ENCODE measurements at places on chromosomes 11 and 22.

GRCh38 chr11:73962101-73962705 lies 11.4 kb downstream of the DNAJB13 start:
- DNase-seq: no peak

DNA sequence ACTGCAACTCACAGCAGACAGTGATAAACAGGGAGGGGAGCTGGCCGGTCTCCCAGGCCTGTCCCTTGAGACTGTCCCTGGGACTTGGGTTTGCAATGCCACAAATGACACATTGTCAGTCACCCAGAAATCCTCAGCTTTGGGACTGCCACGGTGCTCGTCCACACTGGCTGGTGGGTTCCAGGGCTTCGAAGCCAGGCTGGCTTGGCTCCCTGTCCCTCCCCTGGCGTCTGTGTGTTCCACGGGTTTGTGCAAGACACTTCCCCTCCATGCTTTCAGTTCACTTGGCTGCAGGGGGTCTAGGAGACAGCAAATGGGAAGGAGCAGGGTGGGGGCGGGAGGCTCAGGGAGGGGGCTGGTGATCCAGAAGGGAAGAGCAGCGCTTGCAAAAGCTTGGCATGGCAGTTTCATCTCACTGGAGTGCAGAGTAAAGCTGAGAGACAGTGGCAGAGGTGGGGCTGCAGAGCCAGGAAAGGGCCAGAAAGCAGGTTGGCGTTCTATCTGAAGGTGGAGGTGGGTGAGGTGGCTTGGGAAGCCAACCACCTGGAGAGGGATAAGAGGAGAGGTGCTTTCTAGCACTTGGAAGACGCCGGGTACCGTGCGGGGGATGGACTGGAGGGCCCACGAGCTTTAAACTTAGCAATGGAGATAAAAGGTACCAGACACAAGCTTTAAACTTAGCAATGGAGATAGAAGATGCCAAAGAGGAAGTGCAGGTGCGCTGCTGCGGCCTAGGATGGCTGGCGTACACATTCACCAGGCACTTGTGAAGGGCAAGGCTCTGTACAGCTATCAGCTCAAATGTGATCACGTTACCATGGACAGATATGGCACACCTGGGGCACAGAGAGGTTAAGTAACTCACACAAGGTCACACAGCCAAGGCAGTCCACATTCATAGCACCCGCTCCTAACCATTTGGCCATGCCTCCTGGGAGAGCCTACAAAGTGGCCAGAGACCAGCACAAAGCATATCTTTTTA lies 86.4 kb upstream of the SHISAL1 start:
- DNase-seq: no peak

GRCh38 chr11:3947061-3947460 lies 91.6 kb downstream of the STIM1 start:
- DNase-seq: peak; percentile 88

GRCh38 chr11:105881027-105881426 lies 141.0 kb downstream of the MSANTD4 start:
- DNase-seq: no peak

GRCh38 chr11:1733009-1733715 lies 17.2 kb downstream of the IFITM10 start:
- no peak for DNase-seq

DNA sequence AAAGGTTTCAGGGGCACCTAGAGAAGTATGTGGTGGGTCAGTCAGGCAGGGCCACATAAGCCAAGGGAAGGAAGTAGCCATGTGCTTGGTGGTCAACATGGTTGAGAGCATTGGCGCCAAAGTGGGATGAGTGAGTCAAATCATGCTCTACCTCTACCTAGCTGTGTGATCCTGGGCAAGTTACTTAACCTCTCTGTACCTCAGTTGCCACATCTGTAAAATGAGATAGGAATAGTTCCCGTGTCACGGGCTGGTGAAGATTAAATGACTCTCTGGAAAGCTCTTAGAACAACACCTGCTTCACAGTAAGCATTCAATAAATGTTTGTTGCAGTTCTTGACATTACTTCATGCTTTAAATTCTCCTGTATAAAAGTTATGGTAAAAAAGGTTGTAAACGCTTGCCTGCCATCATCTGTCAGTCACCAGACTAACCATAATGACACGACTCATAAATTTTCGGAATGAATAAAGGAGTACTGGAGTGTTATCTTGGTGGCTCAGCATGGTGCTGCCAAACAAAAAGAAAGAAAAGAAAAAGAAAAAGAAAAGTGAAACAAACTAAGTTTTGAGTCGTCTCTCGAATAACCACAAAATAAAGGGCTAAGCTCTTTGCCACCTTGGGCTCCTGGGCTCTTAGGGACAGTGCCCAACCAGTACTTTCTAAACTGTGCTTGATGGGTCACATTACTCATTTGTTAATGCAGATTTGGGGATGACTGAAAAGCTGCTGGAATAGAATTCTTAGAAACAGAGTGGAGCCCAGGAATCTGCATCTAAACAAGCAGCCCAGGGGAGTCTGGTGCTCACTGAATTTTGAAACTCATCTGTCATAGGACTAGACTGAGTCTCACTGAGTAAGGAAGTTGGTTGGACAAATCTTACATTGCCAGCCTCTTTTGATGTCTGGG lies 107.6 kb downstream of the LDLRAD3 start:
- no peak for DNase-seq

- no peak for DNase-seq
Observed at GRCh38 chr22:45903355-45904135, 73.4 kb downstream of the WNT7B start.

DNA sequence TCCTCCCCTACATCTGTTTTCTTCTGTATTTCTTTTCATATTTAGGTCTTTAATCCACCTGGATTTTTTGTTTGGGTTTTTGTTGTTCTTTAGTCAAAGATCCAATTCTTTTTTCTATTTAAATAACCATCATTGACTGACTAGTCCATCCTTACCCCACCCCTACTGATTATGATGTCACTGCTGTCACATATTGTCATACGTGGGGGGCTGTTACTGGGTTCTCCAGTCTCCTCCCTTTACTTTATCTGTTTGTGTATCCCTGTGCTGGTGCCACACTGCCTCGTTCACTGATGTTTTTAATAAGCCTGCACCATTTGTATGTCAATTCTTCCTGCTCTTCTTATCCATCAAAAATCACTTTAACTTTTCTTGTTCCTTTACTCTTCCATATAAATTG lies 6.9 kb upstream of the DCPS start:
- DNase-seq: no peak

DNA sequence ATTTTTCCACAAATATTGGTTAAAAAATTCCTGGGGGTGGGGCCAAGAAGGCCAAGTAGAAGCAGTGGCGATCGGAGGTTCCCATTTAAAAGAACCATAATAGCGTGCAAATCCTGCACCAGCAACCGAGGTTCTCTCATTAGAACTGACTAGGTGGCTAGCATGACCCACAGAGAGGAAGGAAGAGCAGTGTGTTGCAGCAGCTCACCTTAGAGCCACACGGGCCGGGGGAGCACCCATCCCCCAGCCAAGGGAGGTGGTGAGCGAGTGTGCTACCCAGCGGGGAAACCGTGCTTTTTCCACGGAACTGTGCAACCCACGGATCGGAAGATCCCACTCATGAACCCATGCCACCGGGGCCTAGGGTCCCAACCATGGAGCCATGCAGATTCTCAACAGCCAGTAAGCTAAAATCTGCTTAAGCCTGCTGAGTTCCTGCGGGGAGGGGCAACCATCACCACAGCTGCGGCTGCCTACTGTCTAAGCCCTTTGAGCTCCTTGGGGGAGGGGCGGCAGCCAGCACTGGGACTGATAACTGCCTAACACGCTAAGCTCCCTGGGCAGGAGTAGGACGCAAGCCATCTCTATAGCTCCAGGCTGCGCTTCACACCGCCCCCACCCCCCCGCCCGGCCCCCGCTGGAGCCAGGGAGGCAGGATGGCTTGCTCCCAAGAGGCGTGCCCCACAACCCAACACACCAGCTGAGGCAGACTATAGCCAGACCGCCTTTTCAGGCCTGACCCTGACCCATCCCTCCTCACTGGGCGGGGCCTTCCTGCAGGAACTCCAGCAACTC lies 21.0 kb upstream of the HTATIP2 start:
- DNase-seq: no peak

- DNase-seq: no peak
Observed at GRCh38 chr11:70095541-70096252, 17.6 kb downstream of the ANO1 start.

- DNase-seq: no peak
Observed at GRCh38 chr11:69445131-69445470, 36.4 kb upstream of the LINC01488 start.

GRCh38 chr11:44978961-44979331 lies 28.3 kb upstream of the TP53I11 start:
- DNase-seq: no peak

DNA sequence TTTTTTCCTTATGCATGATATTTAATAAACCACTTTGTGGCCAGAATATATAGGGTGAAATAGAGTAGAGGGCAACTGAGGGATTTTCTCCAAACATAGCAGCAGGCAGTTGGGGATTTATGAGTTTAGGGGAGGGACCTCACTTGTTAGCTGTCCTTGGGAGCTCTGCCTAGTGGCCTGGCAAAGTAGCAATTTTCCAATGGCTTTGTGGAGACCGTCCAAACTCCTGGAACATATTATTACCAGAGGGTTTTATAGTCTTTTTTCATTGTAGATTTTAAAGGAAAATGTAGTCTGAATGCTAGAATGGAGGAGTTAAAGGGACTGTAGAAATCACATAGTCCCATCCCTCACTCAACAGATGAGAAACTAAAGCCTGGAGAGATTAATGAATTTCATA lies 32.3 kb downstream of the AMOTL1 start:
- no peak for DNase-seq

DNA sequence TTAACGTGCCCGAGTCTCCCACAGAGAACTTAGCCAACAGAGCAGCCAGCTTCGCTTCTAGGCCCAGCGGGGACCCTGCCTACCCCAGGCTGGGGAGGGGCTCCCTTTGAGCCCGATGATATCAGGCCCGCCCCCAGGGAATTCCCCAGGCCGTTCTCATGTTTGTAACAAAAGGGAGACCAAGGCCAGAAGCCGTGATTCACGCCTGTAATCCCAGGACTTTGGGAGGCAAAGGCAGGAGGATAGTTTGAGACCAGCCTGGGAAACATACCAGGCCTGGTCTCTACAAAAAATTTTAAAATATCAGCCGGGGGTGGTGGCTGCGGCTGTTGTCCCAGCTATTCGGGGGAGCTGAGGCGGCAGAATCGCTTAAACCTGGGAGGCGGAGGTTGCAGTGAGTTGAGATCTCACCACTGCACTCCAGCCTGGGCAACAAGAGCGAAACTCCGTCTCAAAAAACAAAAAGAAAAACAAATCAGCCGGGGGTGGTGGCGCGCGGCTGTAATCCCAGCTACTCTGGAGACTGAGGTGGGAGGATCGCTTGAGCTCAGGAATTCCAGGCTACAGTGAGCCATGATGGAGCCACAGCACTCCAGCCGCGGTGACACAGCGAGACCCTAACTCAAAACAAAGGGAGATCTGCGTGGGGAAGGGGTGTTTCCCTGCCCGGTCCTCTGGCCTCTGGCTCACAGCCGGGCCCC lies 1.7 kb downstream of the DRD4 start:
- DNase-seq: no peak

DNA sequence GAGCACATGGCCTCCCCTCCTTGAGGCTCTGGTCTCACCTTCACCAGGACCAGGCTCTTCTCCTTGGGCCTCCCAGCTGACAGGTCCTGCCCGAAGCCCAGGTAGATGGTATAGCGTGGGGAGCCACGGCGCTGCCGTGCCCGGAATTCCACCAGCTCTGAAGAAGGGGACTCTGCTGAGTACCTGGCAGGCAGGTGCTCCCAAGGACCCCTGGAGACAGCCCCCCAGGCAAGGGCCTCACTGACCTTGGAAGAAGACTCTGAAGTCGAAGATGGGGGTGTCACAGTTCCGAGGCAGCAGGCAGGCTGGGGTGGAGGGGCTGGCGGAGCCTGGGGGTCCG lies 2.8 kb downstream of the IRF7 start:
- no peak for DNase-seq

DNA sequence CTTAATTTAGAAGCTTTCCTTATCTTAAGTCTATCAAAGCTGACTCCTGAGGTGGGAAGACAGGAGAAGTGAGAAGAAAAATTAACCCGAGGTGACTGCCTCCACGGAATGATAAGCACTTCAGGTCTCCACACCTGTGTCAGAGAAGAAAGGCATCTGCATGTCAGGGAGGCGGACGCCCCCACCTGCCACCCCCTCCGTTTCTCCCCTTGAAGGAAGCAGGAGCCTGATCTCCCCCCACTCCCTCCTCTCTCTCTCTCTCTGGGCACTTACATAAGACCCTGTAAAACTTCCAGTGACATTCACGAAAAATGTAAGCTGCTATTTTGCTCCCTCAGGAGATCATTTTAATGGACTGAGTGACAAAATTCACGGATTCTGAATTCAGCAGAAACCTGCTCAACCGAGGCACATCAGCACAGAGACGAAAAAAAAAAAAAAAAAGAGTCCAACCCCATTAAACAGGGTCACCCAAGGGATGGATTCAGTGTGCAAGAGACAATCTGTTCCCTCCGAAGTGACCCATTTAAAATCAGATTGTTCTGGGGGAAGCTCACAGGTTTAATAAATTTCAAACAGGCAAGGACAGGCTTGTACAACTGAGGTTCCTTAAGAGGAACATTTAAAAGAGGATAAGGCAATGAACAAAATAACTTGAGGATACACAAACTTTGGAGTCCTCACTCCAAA lies 1.5 kb downstream of the LARGE1 start:
- DNase-seq: no peak

- DNase-seq: no peak
Observed at GRCh38 chr11:73226297-73227006, 8.4 kb downstream of the P2RY2 start.

- peak; percentile 46 for DNase-seq
Observed at GRCh38 chr11:79626135-79627075, 185.6 kb upstream of the TENM4 start.

DNA sequence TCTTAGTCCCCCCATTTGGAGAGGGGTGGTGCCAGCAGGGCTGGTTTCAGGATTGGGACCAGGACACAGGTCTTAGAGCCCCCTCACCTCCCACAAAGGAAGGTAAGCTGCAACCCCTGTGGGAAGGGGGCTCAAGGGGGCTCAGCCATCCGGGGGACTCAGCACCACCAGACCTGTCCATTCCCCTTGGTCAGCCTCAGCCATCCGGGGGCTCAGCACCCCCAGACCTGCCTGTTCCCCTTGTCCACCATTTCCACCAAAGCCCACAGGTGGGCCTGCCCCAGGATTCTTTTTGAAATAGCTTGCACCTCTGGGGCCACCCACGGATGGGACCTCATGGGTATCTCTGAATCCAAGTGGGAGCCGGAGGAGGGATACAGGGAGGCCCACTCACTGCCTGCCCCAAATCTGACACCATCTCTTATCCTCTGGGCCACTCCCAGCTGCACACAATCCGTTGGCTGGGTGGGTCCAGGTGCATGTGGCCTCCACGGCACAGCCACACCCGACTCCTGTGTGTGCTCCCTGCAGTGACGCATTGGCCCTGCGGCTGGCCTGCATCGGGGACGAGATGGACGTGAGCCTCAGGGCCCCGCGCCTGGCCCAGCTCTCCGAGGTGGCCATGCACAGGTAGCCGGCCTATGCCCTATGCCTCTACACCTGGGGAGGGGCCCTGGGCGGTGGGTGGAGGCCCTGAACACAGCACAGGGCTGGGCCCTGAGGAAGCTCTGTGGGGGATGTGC lies 15.9 kb downstream of the MCAT start:
- no peak for DNase-seq

DNA sequence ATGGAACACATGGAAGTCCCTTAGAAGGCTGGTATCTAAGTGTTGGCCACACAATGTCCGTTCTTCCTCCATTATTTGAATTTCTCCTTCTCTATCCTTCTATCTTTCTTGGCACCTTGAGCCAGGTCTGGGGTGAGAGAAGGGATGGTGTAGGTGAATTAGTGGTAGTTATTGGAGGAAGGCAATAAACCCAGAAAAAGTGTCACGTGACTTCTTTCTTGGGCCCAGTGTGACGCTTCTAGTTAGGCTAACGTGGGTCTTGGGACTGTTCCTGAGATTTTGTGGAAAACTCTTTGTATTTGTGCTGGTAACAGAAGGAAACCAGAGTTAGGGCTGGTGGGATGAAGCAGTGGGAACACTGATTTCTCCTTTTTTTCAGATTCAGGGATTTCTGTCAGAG lies 53.1 kb upstream of the ELF5 start:
- no peak for DNase-seq

Measured in activated CD4-positive, alpha-beta T cell treated with anti-CD3 and anti-CD28 coated beads, Interleukin-2, Interleukin-6, amounts not matched to agents 100 ng/mL and 50 ng/mL, durations not matched to agents 16 hours and 8 hours (primary cell).